ENCODE measurements at places on chromosomes 1 and 21.

- DNase-seq = no peak
Observed at GRCh38 chr1:23931491-23931880, 18.3 kb upstream of the CNR2 start.

DNA sequence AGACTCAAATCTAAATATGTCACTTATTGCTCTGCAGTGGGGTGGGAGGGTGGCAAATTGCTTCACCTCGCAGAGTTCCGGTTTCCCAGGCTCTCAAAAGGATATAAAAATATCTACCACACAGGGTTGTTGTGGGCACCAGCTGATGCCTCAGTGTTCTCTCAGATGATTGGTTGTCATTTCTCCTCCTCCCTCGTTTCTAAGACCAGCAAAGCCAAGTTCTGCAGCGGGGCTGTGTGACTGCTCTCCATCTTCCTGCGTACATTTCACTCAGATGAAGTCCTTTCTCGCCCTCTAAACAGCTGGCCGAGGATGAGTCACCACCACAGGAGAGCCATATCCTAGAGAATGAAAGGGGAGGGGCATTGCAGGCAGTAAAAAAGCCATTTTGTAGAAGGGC is 35.0 kb upstream of the VWA5B1 start:
- no peak for DNase-seq

- no peak for DNase-seq
Observed at GRCh38 chr1:56824271-56824670, 5.1 kb upstream of the FYB2 start.

DNA sequence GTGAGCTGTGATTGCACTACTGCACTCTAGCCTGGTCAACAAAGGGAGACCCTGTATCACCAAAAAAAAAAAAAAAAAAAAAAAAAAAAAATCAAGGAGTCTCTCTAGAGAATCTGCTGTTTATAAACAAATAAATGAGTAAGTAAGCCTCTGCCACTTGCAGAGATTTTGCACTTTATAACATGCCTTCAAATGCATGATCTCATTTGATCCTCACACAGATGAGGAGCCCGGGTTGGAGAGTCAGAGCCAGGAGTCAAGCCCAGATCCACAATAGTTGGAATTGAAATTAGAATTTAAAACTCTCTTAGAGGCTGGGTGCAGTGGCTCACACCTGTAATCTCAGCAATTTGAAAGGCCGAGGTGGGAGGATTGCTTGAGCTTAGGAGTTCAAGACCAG is 4.0 kb downstream of the PRELP start:
- no peak for DNase-seq

- DNase-seq = no peak
Observed at GRCh38 chr1:43434256-43434655, 19.5 kb downstream of the HYI start.

DNA sequence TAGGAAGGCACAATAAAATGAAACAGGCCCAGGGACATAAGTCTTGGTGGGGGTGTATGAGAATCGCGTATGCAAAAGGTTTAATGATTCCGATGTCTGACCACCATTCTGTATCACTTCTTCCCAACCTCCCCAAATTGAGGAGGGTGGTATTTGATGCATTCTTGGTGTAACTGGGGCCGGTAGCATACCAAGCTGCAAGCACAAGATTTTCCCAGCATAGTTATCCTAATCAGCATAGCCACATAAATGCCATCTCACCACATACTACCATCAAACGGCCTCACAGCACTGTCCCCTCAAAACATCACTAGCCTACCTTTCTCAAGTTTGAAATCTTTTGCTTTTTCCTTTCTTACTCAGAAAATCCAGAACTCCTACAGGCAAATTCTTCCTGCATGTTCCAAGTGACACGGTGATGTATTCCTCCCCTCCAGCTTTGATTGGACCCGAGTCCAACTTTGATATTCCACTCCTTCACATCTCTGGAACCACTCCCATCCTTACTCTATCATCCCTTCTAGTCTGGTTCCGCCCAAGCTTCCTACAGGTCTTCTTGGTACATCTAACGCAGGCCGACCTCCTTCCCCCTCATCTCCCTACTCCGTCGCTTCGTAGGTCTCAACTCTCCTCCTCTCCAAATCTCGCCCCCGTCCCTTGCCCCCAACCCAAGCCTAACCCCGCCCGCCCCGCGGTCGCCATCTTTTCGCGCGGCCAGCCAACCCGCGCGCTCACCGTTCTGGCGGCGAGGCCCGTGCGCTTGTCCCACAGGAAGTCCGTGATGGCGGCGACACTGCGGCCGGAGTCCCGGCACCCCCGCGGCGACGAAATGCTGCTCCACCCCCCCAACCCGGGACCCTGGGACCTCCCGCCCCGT is 600 bp downstream of the CLK2 start:
- no peak for DNase-seq

- DNase-seq = no peak
Observed at GRCh38 chr1:161402446-161402845, 34.8 kb upstream of the CFAP126 start.

DNA sequence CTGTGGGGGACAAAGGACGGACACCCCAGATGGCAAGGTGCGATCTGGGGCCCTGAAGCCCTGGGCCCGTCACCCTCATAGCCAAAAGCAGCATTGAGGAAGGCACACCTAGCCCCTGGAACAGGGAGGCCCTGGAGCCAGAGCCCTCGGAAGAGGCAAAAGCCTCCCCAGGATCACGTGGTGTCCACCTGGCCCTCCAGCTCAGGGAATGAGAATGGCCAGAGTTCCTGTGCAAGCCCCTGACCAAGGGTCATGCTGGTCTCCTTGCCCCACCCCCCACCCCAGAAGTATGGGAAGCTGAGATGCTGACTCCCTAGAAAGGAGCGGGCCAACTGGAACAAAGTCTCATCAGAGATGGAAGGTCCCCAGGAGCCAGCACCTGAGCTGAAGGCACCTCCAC is 1.0 kb upstream of the PDZK1IP1 start:
- no peak for DNase-seq

- DNase-seq = no peak
Observed at GRCh38 chr1:20497506-20497905, 10.4 kb downstream of the MUL1 start.

DNA sequence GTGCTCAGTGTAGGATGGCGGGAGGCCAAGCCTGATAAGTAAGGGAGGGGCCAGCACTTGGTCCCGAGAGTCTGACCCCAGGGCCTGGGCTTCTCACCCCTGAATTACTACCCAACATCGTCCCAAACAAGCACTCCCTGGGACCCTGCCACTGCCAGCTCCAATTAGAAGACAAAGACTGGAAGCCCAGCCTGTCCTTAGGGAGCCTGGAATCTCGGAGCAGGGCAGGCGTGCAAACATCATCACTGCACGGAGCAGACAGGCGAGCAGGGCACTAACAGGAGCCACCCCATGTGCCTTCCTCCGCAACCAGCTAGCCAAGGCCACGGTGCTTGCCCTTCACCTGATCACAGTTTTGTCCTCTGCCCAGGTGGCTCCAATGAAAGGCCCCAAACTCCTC is 23.2 kb downstream of the KCNAB2 start:
- DNase-seq = no peak

GRCh38 chr1:36183309-36183856 is 27.4 kb downstream of the MAP7D1 start:
- DNase-seq = no peak

GRCh38 chr1:204731509-204731908 is 46.0 kb upstream of the LRRN2 start:
- no peak for DNase-seq

DNA sequence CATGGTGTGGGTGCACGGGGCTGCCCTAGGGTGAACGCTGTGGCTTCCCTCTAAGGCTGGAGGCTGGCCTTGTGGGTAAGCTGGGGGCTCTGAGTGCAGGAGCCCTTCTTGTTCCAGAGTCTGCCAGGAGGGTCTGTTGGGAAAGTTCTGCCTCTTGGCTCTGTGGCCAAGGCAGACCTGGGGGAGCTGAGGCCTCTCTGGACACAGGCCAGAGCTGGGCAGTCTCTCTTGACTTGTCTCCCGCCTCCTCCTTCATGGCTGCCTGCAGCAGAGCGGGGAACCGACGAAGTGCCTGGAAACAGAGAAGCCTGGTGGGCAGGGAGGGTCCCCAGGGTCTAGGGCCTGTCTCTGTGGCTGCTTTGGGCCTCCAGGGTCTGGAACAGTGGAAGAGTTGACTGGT is 30.3 kb upstream of the PEX10 start:
- DNase-seq = no peak

DNA sequence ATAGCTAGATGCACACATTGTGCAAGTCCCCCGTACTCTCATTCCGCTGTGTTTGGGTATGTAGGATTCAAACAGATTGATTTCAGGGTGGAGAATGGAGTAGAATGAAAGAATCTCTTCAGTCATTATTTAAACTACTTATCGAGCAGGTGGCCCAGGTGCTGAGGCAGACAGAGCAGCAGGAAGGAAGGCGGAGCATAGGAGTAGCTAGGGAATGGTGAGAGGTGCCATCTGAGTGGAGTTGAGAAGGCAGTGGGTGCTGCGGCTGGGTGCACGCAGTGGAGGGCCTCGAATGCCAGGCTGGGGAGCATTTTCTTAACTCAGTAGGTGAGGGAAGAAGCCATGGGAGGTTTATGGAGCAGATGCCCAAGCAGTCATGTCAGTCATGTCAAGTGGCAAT is 45.2 kb upstream of the CD101 start:
- no peak for DNase-seq

DNA sequence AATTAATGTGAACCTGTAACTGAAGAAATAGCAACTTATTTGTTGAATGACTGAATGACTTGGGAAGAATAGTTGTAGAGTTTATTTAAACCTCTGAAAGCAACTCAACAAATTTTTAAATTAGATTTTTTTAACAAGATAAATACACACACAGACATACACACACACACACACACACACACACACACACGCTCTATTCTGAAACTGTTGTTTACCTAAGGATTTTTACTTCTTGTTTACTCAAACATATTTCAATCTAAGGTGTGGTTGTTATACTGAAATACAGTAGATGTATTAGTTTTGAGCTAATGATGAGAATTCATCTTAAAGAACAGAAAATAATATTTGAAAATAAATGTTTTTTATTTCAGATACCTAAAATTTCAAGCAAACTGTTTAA is 11.5 kb downstream of the ACADM start:
- DNase-seq = no peak

GRCh38 chr1:171113382-171113781 is 22.7 kb downstream of the FMO3 start:
- DNase-seq = no peak

DNA sequence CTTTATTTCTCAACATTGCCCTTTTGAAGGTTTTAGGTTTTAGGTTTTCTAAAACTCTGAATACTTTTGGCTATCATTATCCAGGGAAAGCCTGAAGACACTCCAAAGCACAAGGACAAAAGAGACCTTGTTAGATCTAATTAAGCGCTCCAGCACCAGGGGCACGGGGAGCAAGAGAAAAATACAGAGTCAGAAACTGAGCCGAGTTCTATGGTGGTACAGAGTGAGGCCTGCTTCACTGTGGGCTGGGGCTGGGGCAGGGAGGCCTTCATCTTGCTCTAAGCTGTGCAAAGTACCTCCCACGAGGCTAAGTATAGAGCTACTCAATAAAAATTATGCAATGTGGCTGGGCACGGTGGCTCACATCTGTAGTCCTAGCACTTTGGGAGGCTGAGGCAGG is 19.7 kb upstream of the RAB4A start:
- DNase-seq = no peak

- no peak for DNase-seq
Observed at GRCh38 chr1:26848941-26849774, 13.8 kb upstream of the SFN start.

GRCh38 chr1:13725714-13726175 is 25.8 kb downstream of the PRDM2 start:
- DNase-seq = no peak

- DNase-seq = no peak
Observed at GRCh38 chr1:212368073-212368484, 46.6 kb downstream of the PACC1 start.

- DNase-seq = no peak
Observed at GRCh38 chr1:202954057-202954745, 3.9 kb downstream of the ADIPOR1 start.

- no peak for DNase-seq
Observed at GRCh38 chr21:38909109-38909508, 103.4 kb downstream of the ETS2 start.

GRCh38 chr1:83704350-83704749 is 294.6 kb downstream of the TTLL7 start:
- DNase-seq = no peak

DNA sequence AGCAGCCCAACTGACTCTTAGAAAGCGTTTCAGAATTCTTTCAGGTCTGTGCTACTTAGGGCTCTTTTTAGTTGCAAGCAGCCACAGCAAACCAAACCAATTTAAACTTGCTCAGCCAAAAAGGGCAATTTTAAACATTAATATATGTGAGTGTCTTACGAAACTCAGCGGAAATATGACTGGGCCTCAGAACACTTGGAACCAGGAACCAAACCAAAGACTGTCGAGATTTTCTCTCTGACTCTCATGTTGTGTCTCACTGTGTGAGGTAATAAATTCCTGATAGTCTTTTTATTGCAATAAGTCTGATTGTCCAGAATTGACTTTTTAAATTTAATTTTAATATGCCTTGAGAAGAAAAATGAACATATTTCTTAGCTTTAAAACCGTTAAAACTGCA is 122.3 kb downstream of the SYF2 start:
- no peak for DNase-seq

DNA sequence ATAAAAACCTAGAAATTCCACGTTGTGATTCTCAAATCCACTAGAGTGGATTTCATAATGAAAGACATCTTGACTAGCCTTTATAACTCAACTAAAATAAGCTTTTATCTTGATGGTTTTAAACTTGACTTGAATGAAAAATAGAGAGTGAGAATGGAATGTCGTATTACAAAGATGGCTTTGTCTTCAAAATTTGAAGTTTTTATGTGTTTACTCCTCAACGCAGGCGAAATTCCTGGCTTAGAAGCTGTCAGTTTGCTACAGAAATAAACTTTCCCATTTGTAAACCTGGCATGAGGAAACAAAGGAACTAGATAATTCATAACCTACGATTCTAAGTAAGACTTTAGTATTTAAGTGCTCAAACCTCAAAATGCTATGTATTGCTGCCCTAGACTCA is 90.0 kb upstream of the KRTAP19-8 start:
- no peak for DNase-seq

DNA sequence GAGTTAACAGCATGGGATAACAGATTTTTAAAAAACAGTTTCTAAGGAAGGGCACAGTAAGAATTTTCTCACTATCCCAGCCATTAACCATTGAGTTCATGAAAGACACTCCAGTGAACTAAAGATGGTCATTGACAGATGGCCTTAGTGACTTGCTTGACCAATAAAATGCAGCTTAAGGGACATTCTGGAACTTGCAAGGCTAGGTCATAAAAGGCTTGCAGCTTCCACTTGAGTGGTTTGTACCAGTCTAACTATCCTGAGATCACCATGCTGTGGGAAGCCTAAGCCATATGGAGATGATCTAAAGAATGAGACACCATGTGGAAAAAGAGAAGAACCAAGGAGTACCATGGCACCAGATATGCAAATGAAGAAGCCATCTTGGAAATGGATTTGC is 37.9 kb upstream of the MUTYH start:
- DNase-seq = no peak

Measured in Right ventricle myocardium inferior (tissue), 1 donor.